ENCODE measurements at places on chromosomes 16 and 17.

- DNase-seq = no peak
These were observed 948 bp downstream of the UTP18 start for GRCh38 chr17:51261024-51261963.

- DNase-seq = no peak
These were observed 334.1 kb upstream of the XYLT1 start for GRCh38 chr16:17804857-17805256.

DNA sequence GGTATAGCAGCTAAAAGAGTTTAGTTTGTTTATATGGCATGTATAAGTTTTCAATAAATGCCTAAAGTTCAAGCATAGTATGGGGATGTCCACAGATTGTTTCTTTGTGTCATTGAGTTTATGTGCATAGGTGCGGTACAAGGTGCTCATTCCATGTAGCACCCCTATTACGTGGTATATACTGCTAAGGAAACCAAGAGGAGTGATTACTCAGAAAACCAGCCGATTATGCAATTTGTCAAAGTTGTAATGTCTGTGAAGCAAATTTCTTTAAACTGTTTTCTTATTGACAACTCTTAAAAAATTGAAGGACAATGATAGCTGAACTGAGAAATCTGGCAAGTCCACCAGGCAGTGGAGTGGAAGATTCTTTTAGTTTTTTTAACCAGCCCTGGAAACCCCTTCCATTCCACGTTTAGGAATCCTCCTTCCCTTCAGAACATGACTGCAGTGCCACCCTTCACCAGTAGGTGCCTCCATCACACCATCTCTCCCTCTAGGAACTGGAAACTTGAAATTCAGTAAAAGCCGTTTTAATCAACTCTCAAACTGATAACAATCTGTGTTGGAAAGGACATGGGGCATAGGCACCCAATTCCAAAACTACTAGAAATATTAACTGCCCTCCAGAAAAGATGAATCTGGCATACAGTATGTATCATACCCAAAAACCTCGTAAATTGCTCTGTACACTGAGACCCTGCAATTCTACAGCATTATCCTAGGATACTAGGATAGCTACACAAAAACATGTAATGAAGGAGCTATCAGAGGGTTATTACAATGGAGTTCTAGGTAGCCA, 43.5 kb downstream of the REXO5 start:
- DNase-seq = peak; percentile 43

GRCh38 chr17:80529104-80529903, 15.3 kb upstream of the RPTOR start:
- DNase-seq = no peak

- DNase-seq = peak; percentile 83
These were observed 49.8 kb upstream of the BAHCC1 start for GRCh38 chr17:81345228-81346089.

- DNase-seq = no peak
These were observed 22.6 kb upstream of the MLKL start for GRCh38 chr16:74723256-74723655.

GRCh38 chr16:546909-547770, 13.1 kb upstream of the PRR35 start:
- DNase-seq = peak; percentile 67

DNA sequence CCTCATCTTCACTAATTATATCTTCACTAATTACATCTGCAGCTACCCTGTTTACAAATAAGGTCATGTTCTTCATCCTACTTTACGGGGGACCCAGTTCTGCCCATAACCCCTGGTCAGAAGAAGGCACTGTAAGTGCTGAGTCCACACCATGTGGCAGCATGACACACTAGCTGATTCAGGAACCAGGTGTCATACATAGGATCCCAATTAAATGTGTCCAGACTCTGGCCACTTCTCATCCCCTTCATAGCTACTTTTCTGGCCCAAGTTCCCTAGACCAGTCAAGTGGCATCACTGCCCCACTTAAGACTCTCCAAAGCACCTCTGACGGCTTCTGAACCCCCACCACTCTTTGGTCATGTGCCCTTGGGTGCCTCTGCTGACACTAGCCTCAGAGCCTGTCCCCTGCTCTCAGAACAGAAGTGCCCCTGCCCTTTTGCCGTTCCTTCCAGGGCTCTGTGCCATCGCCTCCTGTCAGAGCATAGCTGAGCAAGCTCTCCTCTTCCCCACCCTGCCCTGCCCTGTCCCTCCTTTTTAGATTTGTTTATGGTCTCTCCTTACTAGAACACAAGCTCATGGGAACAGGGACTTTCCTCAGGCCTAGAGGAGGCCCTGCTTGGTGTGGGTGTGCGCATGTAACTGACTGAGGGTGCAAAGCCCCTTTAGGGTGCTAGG, 61.1 kb downstream of the B9D1 start:
- DNase-seq = no peak

- no peak for DNase-seq
These were observed 12.0 kb upstream of the BCAR1 start for GRCh38 chr16:75263291-75263962.

- no peak for DNase-seq
These were observed 4.1 kb downstream of the CISD3 start for GRCh38 chr17:38733982-38734973.

GRCh38 chr16:28524681-28525171, 14.0 kb downstream of the NUPR1 start:
- no peak for DNase-seq

DNA sequence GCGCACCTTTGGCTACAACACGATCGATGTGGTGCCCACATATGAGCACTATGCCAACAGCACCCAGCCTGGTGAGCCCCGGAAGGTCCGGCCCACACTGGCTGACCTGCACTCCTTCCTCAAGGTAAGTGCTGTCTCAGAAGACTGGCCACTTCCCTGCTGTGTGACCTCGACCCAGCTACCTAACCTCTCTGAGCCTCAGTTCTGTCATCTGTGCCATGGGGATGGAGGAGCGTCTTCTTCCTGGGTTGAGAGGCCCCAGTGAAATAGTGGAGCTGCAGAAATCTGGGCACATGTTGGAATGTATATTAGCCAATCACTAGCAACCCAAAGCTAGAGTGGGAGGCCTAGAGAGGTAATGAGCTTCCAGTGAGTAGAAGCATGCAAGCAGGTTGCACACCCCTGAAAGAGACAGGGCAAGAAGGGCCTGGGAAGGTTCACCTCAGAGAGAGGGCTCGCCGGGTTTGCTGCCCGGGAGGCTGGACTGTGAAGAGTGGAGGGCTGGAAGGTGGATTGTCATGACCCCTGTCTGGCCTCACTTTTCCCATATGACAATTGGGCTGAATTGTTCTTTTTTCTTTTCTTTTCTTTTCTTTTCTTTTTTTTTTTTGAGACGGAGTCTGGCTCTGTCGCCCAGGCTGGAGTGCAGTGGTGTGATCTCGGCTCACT, 521 bp downstream of the SLC12A3 start:
- no peak for DNase-seq

GRCh38 chr17:20823905-20824304, 218.9 kb downstream of the USP22 start:
- no peak for DNase-seq

DNA sequence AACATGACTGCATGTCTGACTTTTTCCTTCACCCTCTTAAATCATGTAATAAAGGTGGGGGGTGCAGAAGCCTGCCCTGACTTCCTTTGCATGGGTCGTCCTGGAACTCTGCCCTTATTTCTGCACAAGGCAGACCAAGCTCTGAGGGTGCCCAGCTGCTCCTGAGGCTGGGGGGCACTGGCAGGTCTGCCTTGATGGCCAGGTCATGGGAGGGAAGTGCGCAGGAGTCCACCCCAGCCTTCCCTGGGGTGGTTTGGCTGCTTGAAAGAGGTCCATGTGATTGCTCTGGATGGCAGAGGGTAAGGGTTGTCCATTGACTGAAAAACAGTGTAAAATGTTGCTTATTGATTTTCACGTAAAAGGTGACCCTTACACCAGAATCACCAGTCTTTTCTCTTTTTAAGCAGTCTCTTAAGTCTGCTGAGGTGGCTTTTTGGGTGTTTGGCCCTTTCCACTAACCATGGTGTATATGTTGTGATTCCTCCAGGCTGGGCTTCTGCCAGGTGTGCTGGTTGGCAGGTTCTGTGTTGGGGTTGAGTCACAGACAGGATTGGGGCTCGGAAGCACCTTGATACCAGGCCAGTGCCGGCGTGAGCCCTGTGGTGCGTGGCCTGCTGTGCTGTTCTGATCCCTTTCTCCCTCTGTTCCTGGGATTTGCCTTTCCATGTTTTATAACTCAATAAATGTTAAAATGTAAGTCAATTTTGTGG, 19.4 kb downstream of the DHX38 start:
- no peak for DNase-seq

DNA sequence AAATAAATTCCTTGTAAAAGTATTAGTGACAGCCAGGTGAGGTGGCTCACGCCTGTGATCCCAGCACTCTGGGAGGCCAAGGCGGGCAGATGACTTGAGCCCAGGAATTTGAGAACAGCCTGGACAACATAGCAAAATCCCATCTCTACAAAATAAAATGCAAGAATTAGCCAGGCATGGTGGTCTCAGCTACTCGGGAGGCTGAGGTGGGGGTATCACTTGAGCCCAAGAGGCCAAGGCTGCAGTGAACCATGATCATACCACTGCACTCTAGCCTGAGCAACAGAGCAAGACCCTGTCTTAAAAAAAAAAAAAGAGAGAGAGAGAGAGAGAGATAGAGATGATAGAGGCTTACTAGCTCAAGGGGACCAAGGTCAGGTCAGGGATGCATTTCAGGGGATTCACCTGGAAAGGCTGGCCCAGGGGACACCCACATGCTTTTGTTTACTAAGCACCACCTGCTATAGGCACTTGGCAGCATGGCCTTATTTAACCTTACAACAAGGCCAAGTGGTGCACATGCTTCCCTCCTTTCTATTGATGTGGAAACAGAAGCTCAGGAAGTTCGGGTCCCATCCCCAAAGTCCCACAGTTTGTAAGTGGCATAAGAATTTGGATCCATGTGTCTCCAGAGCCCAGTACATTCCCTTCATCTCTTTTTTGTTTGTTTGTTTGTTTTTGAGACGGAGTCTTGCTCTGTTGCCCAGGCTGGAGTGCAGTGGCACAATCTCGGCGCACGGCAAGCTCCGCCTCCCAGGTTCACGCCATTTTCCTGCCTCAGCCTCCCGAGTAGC, 12.4 kb upstream of the SRCIN1 start:
- DNase-seq = no peak

- DNase-seq = no peak
These were observed 101.4 kb upstream of the XYLT1 start for GRCh38 chr16:17572145-17572544.

GRCh38 chr17:42233156-42233555, 38.9 kb upstream of the GHDC start:
- no peak for DNase-seq

- no peak for DNase-seq
These were observed 3.2 kb downstream of the NFATC3 start for GRCh38 chr16:68088130-68088972.

- DNase-seq = peak; percentile 31
These were observed 9.5 kb downstream of the FOXF1 start for GRCh38 chr16:86519649-86520316.

DNA sequence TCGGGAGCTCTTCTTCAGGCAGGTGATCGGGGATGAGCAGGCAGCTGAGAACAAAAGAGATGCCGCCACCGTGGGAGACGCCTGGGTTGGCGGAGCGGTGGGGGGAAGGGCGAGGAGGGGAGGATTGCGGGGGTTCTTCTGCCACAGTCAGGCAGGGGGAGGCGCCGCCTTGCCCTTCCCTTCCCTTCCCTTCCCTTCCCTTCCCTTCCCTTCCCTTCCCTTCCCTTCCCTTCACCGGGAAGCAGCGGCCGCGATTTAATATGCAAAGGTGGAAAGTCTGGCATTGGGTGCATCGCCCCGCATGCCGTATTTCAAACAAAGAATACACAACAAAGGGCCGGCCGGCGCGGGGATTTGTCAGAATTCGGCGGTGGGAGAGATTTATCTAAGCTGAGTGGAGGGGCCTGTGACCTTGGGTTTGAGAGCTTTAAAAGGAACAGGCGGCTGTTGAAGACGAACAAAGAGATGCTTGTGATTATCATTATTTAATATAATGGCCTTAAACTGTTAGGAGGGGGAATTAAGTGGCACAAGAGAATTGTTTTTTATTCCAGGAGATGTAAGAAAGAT, 262.3 kb upstream of the TNRC6C start:
- peak; percentile 61 for DNase-seq

DNA sequence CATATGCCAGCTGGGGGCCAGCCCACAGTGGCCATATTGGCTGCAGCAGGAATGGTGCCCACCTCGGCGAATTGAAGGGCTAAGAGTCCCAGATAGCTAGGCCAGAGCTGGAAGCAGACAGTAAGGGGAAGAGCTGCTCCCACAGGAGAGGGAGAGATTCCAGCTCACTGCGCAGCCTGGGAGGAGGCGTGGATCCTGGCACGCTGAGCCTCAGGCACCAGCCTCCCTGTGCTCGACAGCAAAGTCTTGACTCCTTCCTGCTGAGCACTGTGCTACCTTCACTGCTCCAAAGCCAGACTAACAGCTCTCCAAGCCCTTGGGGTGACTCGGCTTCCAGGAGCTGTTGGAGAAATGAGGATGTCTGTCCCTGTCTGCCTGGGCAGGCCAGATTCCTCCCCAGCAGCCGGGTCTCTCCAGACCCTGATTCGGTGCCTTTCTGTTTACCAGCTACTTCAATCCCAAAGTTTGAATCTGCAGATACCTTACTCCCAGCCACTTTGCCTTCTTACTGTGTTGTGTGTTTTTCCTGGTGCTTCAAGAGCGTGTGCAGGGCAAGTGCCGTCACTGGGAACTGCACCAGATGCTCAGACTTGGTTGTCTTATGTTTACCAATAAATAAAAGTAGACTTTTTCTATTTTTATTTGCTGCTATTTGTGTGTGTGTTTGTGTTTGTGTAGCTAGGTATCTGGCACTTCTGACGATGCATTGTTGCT, 9.1 kb downstream of the CBX2 start:
- no peak for DNase-seq

DNA sequence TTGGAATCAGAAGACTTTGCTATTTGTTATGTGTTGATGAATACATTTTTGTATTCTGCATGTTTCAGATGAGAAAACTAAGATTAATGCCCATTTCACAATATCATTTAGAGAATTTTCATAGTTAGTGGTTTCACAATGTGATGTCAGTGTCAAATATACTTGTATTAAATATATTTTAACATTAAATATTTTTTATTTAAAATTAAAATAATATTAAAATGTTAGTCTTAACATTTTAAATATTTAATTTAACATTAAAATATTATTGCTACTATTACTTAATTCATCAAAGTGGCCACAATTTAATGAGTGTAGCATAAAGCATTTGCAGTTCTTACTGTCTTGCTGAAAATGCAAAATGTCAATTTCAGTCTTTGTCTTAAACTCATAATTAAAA, 478.8 kb downstream of the KCNJ2 start:
- no peak for DNase-seq

DNA sequence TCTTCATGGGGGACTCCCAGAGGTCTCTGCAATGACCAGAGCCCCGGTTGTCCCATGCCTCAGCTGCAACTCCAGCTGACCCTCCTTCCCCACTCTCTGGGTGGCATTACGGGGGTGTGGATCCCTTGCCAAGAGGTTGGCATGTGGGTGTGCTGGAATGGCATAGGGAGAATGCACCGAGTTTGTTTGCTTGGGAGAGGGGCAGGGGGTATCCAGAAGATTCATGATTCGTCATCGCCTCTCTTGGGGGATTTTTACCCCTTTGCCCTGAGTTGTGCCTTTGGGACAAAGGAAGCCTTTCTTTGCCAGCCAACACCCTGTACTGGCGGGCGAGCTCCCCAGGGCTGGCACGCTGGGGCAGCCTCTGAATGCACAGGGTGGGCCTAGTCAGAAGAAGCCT, 6.5 kb downstream of the ERBB2 start:
- no peak for DNase-seq

GRCh38 chr17:67500261-67500660, 123.2 kb downstream of the PITPNC1 start:
- no peak for DNase-seq

- no peak for DNase-seq
These were observed 67.1 kb upstream of the METRNL start for GRCh38 chr17:83012200-83012785.
